T-helper 17 cell (primary cell): ENCODE measurements at places on chromosomes 2 and 18.

GRCh38 chr2:207151048-207151447 lies 14.7 kb downstream of the KLF7 start:
- DNase-seq = no peak

GRCh38 chr2:75553935-75554531 lies 6.7 kb downstream of the EVA1A start:
- DNase-seq = no peak

DNA sequence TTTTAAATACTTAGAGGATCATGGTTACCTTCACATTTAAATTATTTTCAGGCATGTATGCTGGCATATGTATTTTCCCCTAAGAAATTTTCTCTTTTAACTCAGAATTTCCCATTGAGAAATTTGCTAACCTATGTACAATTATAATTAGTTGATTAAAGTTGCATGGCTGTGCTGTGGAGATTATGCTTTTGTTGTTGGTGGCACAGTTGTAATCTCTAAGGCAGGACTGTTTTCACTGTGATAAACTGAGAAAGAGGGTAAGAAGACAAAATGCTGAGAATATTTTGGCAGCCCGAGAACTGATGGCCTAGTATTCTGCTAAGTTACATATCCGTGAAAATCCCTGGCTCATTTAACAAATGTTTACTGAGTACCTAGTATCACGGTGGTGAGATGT lies 1.4 kb downstream of the VRK2 start:
- DNase-seq = no peak

- DNase-seq = no peak
These were observed 55.0 kb downstream of the RNF144A start for GRCh38 chr2:6972067-6972710.

- DNase-seq = no peak
These were observed 201.1 kb downstream of the VAPA start for GRCh38 chr18:10114717-10115463.

DNA sequence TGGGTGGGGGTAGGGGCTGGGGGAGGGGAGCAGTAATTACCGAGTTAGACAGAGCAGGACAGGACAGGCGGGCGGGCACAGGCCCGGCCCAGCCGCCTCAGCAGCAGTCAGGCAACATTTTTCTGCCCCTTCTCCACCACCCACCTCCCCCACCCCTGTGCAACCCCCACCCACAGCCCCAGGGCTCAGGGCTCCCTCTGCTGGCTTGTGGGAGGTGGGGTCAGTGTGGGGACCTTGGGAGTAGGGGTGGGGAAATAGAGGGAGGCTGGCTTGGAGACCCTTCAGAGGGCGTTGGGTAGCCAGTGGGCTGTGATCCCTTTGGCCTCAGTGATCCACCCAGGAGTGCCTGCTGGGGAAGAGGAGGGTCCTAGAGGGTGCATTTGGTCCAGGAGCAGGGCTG lies 6.4 kb downstream of the WNT6 start:
- DNase-seq = no peak

GRCh38 chr2:152875701-152876695 lies 157.6 kb downstream of the ARL6IP6 start:
- DNase-seq = no peak

DNA sequence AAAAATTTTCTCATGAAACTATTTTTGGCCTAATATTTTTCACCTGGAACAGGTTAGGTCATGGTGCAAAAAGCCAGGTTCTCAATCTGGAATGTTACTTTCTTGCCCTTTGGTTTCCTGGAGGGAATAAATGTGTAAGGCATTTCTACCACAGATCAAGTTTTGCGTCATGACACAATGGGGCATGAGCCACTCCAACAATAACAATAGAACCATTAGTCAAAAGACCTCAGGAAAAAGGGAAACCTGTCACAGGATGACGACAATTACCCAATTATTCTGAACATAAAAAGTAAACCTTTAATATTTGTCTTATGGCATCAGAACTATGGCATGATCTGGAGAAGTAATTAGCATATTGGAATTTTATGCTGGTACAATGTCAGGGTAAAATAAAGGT lies 88.2 kb upstream of the HNRNPA3 start:
- DNase-seq = no peak

- no peak for DNase-seq
These were observed 61.2 kb upstream of the RBBP8 start for GRCh38 chr18:22871809-22872525.

- DNase-seq = no peak
These were observed 3.7 kb upstream of the MFSD6 start for GRCh38 chr2:190404487-190404886.

DNA sequence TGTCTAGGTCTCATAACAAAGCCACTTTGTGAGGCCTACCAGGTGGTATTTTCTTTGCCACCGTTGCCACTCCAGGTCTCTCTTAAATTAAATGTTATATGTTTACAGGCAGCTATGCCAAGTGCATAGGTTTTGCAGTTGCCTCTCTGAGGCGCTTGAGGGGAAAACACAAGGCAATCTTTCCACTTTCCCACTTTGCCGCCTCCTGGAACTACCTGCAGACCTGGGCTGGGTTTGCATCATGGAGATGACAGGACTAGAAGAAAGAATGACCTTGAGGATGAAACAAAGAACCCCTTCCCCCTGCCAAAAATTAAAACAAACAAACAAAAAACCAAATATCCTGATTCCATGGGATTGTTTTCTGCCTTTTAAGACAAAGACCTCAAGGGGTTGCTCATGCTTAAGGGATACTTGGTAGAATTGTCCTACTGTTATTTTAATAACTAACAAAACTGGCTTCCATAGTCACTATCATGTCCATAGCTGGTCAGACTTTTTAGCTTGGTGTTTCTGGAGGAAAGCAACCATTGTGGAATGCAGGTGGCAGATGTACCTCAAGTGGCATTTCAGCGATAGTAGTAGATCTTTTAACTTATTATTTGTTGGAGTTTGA lies 159.9 kb downstream of the PRPF40A start:
- DNase-seq = no peak

GRCh38 chr2:160606341-160606740 lies 112.7 kb upstream of the RBMS1 start:
- DNase-seq = no peak

GRCh38 chr2:220966636-220967035 lies 605.5 kb downstream of the EPHA4 start:
- DNase-seq = no peak
